CD4-positive, alpha-beta T cell (primary cell): ENCODE measurements at places on chromosomes 2 and 18.

- no peaks in the 10 kb centered on the region for H3K36me3 ChIP-seq
- H3K4me1 ChIP-seq = no peaks in the 10 kb centered on the region
- no peak overlapping the region for H3K4me3 ChIP-seq
- no peak overlapping the region for H3K27ac ChIP-seq
- no peak for DNase-seq
- H3K27me3 ChIP-seq = no peaks in the 10 kb centered on the region
Observed at GRCh38 chr18:34322365-34323289, 97.9 kb upstream of the NOL4 start.

GRCh38 chr18:76610933-76611749, 116.1 kb upstream of the ZNF516 start:
- H3K4me3 ChIP-seq = no peak overlapping the region
- no peak overlapping the region for H3K27ac ChIP-seq
- DNase-seq = no peak
- no peaks in the 10 kb centered on the region for H3K36me3 ChIP-seq
- peaks cover 8% of the 10 kb centered on the region for H3K27me3 ChIP-seq
- no peaks in the 10 kb centered on the region for H3K4me1 ChIP-seq

DNA sequence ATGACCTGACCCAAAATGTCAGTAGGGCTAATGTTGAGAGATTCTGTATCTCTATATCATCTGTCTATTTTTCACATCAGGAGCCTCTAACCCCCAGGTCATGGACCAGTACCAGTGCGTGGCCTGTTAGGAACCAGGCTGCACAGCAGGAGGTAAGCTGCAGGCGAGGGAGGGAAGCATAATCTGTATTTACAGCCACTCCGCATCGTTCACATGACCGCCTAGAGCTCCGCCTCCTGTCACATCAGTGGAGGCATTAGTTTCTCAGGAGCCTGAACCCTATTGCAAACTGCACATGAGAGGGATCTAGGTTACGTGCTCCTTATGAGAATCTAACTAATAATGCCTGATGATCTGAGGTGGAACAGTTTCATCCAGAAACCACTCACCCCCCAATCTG, 180.6 kb downstream of the RDH14 start:
- H3K27me3 ChIP-seq = peaks cover 11% of the 10 kb centered on the region
- peaks cover 2% of the 10 kb centered on the region for H3K4me1 ChIP-seq
- H3K4me3 ChIP-seq = no peak overlapping the region
- no peaks in the 10 kb centered on the region for H3K36me3 ChIP-seq
- no peak for DNase-seq
- H3K27ac ChIP-seq = no peak overlapping the region

- no peaks in the 10 kb centered on the region for H3K27me3 ChIP-seq
- H3K4me3 ChIP-seq = no peak overlapping the region
- no peak overlapping the region for H3K27ac ChIP-seq
Observed at GRCh38 chr2:208280933-208281332, 14.9 kb downstream of the PIKFYVE start.

DNA sequence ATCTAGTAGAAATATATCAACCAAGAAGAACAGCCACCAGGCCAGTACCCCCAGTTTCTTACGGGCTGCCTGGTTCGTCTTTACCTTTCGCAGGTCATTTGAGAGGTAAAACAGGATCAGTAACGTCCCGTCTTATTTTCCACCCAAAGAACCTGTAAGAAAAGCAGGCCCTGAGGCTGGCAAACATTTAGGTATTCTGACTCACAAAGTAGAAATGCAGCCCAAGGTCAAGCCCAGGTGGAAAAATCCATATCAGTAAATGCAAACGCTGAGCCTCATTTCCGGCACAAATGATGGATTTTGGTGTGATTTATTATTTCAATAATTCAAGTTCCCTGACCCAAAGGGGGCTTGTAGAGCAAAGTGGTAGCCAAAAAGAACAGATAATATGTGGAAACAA, 171.2 kb downstream of the ZNF516 start:
- no peaks in the 10 kb centered on the region for H3K36me3 ChIP-seq
- DNase-seq = no peak
- no peaks in the 10 kb centered on the region for H3K4me1 ChIP-seq
- H3K4me3 ChIP-seq = no peak overlapping the region

DNA sequence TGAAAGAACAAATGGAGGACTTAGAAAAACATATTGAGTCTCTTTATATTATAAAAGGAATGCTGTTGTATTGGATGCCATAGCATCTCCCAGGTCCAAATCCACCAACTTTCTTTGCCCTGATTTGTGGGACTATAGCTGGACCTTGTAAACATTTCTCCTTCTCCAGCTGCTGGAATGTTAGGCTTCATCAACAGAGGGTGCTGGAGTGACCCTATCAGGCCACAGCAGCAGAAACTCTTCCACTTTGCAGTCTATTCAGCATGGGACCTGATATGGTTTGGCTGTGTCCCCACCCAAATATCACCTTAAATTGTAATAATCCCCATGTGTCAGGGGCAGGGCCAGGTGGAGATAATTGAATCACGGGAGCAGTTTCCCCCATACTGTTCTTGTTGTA, 138.4 kb upstream of the ARL4C start:
- no peaks in the 10 kb centered on the region for H3K27me3 ChIP-seq
- H3K4me1 ChIP-seq = no peaks in the 10 kb centered on the region
- no peak overlapping the region for H3K4me3 ChIP-seq
- no peak for DNase-seq

GRCh38 chr18:62877411-62878221, 162.3 kb downstream of the PHLPP1 start:
- no peaks in the 10 kb centered on the region for H3K4me1 ChIP-seq
- H3K27ac ChIP-seq = no peak overlapping the region
- no peak for DNase-seq
- H3K36me3 ChIP-seq = no peaks in the 10 kb centered on the region
- no peaks in the 10 kb centered on the region for H3K27me3 ChIP-seq

DNA sequence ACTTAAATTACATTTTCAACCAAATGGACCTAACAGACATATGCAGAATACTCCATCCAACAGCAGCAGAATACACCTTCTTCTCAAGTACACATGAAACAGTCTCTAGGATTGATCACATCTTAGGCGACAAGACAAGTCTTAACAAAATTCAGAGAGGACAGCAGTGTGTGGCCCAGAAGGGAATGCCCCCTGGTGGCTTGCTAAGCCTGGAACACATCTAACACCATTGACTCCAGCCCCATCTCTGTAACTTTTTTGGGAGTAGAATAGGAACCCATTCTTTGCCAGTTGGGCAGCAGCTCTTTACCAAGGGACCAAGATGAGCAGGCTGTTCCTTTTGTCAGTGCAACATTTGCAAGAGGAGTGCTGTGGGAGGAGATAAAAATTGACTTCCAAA, 249.9 kb downstream of the PLCL1 start:
- H3K4me1 ChIP-seq = no peaks in the 10 kb centered on the region
- H3K4me3 ChIP-seq = no peak overlapping the region
- DNase-seq = peak; percentile 70
- H3K27me3 ChIP-seq = no peaks in the 10 kb centered on the region

DNA sequence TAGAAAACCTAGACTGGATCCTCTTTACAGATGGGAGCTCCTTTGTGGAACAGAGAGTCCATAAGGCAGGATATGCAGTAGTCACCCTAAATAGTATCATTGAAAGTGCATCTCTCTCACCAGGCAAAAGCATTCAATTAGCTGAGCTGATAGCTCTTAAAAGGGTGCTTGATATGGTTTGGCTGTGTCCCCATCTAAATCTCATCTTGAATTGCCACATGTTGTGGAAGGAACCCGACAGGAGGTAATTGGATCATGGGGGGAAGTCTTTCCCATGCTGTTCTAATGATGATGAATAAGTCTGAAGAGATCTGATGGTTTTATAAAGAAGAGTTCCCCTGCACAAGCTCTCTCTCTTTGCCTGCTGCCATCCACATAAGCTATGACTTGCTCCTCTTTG, 96.2 kb upstream of the RMP24 start:
- H3K4me1 ChIP-seq = no peaks in the 10 kb centered on the region
- no peaks in the 10 kb centered on the region for H3K27me3 ChIP-seq
- DNase-seq = no peak
- no peak overlapping the region for H3K4me3 ChIP-seq

- no peaks in the 10 kb centered on the region for H3K36me3 ChIP-seq
- H3K4me1 ChIP-seq = no peaks in the 10 kb centered on the region
- DNase-seq = no peak
- no peaks in the 10 kb centered on the region for H3K27me3 ChIP-seq
Observed at GRCh38 chr2:228018311-228018710, 146.9 kb downstream of the DAW1 start.

DNA sequence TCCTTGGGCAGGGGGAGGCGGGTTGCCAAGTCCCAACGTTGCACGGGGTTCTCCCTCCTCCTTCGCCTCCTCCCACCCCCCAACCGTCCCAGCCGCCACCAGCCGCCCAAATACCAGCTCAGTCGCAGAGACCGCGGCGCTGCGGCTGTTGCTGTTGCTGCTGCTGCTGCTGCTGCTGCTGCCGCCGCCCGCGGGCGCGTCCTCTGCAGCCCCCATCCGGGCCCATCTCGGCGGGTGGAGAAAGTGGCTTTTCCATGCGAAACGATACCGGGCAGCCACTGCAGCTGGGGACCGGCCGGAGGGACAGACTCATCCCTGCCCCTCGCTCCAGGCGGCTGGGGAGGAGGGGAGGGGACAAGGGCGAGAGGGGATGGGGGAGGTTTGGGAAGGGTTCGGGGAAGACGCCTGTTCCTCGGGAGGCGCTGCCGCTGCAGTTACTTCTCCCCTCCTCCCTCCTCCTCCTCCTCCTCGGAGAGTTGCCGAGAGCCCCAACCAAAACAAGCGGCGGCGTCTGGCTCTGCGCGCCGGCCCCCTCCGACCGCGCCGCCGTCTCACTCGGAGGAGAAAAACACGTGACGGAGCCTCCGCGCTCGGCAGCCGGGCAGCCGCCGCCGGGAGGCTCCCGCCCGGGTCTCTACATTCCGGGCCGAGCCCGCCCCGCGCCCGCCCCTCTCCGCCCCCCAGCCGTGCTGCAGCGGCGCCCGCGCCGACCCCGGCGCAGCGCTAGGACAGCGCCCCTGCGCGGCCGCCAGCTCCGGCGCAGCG, at the start of gene IRS1:
IRS1 (minus strand) TSS at position 610 of the 765 bp plus-strand sequence. CDS start 1,082 bp downstream, outside the sequence.
- H3K4me3 ChIP-seq = peak within 1 kb of the TSS; percentile 74
- H3K27ac ChIP-seq = no peak within 1 kb of the TSS
- H3K36me3 ChIP-seq = no peaks in the 10 kb centered on the region
- H3K4me1 ChIP-seq = peaks cover 56% of the 10 kb centered on the region

DNA sequence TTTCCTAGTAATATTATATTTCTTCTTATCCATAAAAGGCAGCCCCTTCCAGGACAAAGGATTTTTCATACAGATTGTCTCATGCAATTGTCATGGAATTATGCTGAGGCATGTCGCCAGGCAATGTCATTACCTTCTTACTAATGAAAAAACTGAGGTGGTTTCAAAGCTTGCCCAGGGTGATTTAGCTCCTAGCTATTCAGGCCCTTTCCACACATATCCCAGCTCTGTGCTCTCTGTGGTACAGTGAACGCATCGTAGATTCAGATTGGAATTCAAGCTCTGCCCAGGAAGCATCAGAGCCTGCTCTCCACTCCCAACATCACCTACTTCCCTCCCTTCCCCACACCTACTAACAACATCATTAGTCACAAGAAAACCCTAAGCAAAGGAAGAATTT, 60.1 kb downstream of the ATP8B1 start:
- no peaks in the 10 kb centered on the region for H3K36me3 ChIP-seq
- no peaks in the 10 kb centered on the region for H3K4me1 ChIP-seq

DNA sequence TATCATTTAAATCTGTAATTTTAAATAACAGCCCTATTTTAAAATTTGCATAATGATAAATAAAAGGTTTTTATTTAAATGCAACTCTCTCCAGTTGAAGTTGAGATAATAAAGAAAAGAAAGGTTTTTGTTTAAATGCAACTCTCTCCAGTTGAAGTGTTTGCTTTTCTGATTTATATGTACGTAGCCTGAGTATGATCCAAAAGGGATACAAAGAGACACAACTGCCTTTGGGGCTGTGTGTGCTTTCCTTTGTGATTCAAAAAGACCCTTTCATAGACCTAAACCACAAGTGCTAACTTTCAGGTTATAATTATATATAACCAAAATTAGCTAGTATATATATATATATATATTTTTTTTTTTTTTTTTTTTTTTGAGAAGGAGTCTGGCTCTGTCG, 76.2 kb upstream of the MFF start:
- H3K27me3 ChIP-seq = no peaks in the 10 kb centered on the region
- DNase-seq = no peak
- no peak overlapping the region for H3K4me3 ChIP-seq
- H3K4me1 ChIP-seq = no peaks in the 10 kb centered on the region
- no peak overlapping the region for H3K27ac ChIP-seq

- H3K4me3 ChIP-seq = no peak overlapping the region
- DNase-seq = no peak
- no peak overlapping the region for H3K27ac ChIP-seq
- H3K4me1 ChIP-seq = peaks cover 1% of the 10 kb centered on the region
Observed at GRCh38 chr18:79851489-79851888, 53.8 kb downstream of the KCNG2 start.
